ENCODE measurements at places on chromosomes 2 and 18. TPM values are rescaled to one million over a fixed set of nuclear protein-coding genes. Genes with fewer than 3 reads are reported as not detected.

TOGARAM2 gene
- 0.61 TPM for polyA plus RNA-seq

DNA sequence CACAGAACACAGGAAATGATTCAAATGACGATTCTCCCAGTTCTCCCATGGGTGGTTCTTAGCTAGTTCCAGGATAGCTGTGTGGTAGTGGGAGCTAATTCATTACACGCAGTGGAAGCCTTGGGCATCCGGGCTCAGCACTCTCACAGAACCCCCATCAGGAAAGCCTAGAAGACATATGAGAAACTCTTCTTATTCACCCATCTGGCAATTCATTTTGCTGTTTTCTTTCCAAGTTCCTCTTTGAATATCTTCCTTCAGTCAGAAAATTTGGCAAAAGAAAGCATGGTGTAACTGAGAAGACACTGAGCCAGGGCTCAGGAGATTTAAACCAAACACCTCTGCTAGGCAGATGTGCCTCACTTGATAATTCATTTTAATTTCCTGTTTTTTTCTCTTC, 85.2 kb upstream of the FN1 start:
- no peak for DNase-seq

- no peak for DNase-seq
These were observed 556.2 kb downstream of the THSD7B start for GRCh38 chr2:137321566-137321965.

DNA sequence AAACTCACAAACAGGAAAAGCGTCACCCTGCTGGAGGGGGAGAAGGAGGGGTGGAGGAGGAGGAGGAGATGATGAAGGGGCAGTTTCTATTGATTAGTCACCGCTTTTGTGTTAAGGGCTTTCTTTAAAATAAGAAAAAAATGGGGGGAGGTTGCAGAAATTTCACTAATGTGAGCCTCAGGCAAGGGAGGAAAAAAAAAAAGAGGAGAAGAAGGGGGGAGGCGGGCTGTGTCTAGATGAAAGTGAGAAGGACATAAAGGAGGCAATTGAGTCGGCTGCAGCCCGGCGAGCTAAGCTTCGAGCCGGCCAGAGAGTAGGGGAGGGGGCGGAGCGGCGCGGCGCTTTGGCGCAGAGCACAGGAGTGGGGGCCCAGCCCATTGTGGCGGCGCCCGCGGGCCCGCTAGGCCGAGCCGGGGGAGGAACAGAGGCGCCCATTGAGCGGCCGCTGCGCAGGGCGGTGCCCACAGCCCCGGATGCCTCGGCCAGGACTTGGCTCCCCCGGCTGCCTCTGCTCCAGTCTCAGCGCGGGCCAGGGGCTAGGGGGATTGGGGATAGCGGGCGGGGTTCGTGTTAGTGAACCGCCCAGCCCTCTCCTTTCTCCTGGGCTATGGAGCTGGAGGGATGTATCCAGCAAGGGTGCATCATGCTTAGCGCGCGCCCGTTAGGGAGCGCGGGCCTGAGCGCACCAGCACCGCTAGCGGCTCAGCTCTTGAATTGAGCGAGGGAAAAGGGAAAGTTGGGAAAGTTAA, 7.9 kb downstream of the PAX3 start:
- DNase-seq = no peak

DNA sequence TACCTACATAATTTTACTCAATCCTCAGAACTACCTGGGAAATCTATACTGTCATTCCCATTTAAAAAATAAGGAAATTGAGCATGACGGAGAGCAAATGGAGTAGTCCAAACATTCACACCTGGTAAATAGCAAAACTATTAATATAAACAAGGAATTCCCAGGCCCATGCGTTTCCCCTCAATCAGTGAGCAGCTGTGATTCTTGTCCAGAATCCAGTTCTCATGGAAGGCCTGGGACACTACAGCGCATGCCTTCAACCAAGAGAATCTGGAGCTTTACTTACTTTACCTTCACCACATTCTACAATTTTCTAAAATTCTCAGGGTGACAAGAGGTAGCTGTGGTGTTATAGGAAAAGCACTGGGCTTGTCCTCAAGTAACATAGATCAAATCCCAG, 259.0 kb downstream of the LRATD1 start:
- DNase-seq = no peak

DNA sequence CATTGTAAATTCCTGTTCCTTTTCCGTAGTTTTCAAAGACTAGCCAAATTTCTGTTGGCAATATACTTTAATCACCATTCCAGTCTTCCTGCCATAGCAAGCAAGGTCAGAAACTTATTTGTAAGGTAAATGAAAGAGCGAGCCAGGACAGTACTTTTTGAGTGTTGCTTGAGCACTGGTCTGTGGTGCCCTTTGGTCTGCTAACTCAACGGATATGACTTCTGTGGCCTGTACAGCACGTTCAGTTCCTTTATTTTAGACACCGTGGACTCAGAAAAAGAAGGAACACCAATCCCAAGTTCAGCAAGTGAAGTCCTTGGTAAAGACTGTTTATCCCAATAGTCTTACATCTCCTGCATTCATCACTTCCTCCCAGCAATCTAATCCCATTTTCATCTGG, 166.3 kb downstream of the MYO1B start:
- DNase-seq = no peak

DNA sequence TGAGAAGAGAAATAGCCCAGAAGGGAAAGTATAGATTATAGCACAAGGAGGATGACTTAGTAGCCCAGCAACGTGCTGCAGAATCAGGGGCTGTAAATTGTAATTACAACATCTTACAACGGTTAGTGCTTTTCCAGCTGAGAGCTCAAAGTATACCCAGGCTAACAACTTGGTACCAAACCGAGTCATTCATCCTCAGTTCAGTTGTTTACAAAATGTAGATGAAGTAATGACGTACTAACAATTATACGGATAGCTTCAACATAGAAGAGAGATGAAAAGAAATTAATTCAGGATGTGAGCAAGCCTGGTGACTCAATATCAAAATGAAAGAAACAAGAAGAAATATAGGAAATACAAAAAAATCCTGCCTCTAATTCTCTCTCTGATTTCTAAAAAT, 99.2 kb downstream of the DYNAP start:
- no peak for DNase-seq

SH2D6 gene
- 1.1 TPM for polyA plus RNA-seq

- no peak for DNase-seq
These were observed 364.4 kb upstream of the GCFC2 start for GRCh38 chr2:76075126-76075525.

DNA sequence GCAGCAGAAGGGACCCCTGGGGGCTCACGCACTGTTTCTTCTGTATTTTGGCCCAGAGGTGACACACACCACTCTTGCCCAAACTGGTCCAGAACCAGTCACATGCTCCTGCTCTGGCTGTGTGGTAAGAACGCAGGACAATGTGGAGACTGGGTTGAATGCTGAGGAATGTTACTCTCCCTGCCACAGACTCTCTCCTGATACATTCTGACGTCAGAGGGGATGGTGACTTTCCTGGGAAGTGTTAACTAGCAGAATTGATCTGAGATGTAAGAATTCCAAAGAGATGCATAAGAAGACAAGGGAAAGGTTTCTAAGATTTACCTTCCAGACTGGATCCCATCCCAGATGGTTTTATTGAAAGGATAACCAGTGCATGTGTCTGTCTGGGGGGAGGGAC, 100.8 kb downstream of the ASB1 start:
- no peak for DNase-seq

DNA sequence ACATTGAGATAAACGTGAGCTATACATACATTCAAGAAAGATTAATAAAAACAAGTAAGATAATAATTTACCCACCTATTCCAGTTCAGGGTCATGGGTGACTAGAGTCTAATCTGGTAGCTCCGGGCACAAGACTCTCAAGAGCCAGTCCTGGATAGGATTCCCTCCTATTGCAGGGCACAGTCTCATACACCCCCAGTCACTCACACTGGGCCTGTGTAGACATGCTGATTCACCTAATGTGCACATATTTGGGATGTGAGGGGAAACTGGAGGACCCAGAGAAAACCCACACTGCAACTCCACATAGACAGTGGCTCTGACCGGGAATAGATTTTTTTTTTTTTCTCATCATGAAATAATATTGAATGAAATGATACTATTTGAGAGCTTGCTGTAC, 81.5 kb upstream of the THUMPD2 start:
- no peak for DNase-seq

All from renal cortex interstitium (tissue), 15 donors.